ENCODE measurements at places on chromosomes 4 and X.

- DNase-seq = no peak
These were observed 1048.6 kb downstream of the PCDH7 start for GRCh38 chr4:31768756-31769155.

DNA sequence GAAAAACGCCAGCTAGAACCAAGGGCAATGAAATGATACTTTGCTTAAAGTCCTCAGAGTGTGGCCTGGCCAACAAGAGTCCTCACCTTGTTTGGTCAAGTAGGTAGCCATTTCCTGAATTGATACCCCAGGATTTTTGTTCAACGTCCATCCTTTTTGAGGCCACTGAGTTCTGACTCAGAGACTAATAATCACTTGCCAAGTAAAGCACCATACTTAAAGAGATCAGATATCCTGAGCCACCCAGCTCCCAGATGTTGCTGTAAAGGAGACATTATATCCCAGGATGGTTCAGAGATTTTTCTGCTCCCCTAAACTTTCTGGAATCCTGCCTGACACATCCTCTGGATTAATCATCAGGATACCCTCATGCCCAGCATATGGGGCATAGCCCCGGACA is 190.9 kb downstream of the RAP1GDS1 start:
- DNase-seq = no peak

DNA sequence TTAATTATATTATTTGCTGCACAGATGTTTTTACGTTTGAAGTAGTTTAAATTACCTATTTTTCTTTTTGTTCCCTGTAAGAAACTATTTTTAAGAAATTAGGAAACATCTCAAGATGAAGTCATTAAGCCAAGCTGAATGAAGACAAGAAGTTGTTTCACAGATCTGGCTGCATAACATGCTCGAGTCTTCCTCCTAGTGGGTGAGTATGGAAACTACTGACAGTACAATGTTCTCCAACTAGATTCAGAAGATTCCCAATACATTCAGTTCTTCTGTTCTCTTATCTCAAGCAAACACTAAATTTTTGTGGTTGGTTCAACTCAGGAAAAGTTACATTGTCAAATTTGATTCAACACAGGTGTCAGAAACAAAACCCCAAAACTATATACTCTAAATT is 256.8 kb upstream of the VCX start:
- DNase-seq = no peak

DNA sequence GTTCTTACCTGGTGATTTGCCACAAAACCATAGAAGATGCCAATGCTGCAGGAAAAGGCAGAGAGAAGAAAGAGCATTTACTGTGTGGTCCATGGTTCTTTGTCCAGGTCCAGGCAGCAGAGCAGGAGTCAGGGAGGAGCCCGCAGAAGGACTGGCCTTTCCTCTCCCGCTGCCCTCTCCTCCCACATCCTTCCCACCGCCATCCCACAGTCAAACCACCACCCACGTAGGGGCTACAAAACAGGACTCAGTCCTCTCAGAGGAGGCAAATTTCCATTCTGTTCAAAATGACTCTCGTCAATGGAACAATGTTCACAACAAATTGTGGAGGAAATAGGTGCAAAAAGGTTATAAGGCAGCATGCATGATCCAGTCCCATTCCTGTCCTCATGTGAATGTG is 58.6 kb downstream of the PROM1 start:
- no peak for DNase-seq

GRCh38 chrX:21802839-21803238 is 36.6 kb upstream of the MBTPS2 start:
- no peak for DNase-seq

GRCh38 chrX:23511793-23512192 is 155.5 kb upstream of the PRDX4 start:
- no peak for DNase-seq

DNA sequence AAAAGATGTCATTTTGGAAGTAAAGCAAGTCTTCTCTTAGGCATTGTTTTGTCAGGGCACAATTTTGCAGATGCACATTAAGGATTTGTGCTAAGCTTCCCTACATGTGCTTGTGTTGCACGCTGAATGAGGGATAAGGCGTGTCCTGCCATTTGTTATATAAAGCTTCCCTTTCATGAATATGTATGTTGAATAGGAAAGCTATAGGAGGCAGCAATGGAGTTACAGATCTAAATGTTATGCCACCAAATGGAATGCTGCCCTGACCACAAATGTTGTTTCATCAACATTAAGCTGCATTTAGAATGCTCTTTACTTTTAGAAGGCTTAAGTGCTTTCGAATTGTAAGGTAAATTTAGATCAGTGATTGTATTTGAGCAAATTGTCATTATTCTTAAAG is 20.9 kb downstream of the SGMS2 start:
- DNase-seq = no peak

- no peak for DNase-seq
These were observed 70.6 kb downstream of the TNIP2 start for GRCh38 chr4:2685541-2685940.

DNA sequence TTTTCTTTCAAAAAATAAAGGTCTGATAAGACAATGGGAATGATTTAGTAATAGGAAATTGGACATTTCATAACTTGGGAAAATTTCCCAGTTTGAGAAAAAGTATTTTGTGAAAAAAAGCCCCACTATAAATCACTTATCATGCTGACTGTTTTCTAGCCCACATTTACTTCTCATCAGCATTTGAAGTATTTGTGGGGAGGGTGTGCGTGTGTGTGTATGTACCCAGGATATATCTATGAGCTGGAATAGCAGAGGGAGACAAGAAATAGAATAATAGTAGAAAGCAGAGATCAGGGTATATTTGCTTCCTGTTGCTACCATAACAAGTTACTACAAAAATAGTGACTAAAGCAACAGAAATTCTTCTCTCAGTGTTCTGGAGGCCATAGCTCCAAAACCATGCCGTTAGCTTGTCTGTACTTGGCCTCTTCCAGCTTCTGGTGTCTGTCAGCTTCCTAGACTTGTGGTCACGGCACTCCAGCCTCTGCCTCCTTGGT is 139.8 kb downstream of the PTTG2 start:
- no peak for DNase-seq

DNA sequence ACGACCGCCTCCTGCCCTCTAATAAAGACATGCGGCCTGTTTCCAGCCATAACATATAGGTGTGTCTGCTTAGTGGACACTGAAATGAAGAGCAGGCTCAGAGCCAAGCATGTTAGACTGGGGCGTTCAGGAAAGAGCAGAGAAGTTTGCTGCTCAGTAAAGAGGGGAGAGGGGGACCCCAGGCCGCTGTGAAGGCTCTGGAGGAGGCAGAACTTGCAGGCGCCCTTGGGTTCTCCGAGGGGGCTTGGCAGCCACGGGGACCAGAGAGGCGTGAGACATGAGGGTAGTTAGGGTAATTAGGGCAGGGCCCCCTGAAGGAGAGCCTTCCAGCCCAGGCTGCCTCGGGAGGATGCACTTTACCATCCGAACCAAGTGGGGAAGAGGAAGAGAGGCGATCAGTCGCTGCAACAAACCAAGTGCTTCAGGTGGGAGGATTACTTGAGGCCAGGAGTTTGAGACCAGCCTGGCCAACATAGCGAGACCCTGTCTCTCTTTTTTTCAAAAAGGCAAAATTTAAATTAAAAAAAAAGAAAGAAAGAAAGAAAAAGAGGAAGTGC is 46.6 kb upstream of the CDKN2AIP start:
- DNase-seq = no peak

- no peak for DNase-seq
These were observed 65.0 kb upstream of the SEC24B start for GRCh38 chr4:109368661-109369060.

DNA sequence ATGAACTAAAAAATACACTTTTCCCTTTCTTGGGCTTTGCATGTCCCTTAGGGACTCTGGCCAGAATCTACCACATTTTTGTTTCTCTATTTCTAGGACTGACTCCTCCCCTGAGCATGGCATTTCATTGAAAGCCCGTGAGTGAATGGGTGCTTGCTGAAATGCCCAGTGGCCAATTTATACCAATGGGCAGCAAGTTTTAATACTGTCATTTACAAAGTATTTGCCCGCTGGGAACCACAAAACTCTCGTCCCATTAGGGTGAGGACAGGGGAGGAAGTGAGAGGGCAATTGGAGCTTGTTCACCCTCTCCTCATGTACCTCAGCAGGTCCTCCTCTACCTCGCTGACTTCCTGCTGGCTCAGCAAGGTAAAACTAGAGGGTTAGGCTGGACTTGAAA is 1.1 kb downstream of the SRPX2 start:
- no peak for DNase-seq

DNA sequence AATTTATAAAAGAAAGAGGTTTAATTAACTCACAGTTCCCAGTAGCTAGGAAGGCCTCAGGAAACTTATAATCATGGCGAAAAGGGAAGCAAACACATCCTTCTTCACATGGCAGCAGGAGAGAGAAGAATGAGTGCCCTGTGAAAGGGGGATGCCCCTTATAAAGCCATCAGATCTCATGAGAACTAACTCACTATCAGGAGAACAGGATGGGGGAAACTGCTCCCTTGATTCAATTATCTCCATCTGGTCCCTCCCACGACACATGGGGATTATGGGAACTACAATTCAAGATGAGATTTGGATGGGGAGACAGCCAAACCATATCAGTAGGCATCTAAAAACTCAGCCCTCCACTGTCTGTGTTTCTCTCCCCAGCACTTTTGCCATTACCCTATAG is 22.4 kb downstream of the ANK2 start:
- DNase-seq = no peak

- no peak for DNase-seq
These were observed 265.7 kb downstream of the IQCM start for GRCh38 chr4:149549911-149550310.

DNA sequence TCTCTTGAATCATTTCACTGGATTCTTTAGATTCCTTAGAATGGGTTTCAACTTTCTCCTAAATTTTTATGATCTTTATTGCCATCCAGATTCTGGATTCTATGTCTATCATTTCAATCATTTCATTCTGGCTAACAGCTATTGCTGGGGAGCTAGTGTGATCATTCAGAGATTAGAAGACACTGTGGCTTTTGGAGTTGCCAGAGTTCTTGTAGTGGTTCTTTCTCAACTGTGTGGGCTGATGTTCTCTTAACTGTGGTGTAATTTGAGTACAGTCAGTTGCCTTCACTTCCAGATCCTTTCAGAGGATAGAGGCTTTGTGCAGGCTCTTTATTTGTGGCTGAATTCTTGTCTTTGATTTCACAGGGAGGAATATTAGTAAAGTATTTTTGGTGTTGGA is 12.1 kb upstream of the CSN2 start:
- DNase-seq = no peak

DNA sequence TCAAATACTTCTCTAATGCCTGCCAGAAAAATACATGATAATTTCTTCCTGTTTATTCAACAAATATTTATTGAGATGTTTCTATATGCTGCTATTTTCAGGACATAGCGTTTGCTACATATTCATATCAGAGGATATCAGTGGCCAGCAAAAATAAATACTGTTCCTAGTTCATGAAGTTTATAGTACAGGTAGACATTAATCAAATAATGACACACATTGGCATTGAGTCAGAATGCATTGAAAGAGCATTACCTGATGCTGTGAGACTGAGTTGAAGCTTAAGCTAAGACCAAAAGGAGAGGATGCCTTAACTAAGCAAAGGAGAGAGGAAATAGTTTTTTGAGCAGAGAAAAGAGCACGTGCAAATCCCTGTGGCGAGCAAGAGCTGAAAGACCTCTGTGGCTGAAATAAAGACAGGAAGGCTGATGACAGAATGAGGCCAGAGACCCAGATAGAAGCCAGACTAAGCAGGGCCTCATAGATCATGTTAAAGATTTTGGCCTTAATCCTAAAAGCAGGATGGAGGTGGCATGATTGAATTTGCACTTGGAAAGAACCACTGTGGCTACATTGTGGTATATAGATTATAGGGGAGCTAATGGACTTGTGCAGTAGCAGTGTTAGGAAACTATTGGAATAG is 36.2 kb downstream of the FAM241A start:
- no peak for DNase-seq

- DNase-seq = no peak
These were observed 160.2 kb downstream of the GPM6A start for GRCh38 chr4:175651756-175652310.

DNA sequence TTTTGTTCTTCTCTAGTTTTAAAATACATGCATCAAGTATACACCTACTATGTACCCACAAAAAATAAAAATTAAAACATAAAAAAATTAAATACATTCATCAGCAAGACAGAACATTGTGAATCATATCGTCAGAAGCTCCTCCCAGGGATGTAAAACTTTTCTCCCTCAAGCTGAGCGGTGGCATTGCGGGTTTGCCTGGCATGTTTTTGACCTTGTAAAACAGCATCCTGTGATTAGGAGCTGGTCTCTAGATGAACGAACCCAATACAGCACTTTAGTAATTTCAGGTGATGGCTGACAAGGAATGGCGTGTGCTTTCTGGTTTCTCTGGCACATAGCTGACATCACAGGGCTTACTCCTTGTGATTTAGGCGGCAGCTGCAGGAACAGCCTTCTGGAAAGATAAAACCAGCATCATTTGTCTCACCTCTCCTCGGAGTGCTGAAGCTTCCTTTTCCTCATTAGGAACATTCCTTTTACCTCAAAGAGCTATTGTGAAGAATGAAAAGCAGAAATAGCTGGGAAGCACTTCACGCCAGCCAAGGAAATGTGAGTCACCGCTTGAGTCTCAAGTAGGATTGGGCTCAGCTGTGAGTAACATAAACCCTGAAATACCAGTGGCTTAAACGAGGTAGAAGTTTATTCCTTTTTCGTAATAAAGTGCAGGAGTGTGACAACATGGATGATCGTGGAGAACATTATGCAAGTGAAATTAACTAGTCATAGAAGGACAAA is 44.3 kb downstream of the NYX start:
- DNase-seq = peak; percentile 32

- DNase-seq = no peak
These were observed 551.2 kb upstream of the PABPC5 start for GRCh38 chrX:90883479-90883878.

DNA sequence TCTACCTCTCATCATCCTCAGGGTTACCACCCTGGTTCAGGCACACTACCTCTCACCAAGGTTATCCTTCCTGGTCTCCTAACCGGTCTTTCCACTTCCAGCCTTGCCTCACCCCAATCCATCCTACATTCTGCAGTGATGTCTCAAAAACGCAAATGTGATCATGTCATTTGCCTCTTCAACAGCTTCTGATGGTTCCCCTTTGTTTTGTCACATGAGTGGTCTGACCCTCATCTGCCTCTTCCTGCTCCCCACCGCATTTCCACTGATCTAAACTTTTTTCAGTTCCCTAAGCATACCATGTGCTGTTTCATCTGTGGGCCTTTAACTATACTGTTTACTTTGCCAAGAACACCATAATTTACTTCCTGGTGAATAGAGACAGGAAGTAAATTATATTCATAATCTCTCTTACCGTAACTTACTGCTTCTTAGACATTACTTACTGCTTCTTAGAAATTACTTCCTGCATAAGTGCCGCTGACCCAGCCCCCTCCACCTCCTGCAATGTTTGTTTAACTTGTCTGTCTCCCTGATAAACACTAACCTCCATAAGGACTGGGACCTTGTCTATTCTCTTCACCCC is 27.1 kb upstream of the NSUN7 start:
- DNase-seq = no peak

DNA sequence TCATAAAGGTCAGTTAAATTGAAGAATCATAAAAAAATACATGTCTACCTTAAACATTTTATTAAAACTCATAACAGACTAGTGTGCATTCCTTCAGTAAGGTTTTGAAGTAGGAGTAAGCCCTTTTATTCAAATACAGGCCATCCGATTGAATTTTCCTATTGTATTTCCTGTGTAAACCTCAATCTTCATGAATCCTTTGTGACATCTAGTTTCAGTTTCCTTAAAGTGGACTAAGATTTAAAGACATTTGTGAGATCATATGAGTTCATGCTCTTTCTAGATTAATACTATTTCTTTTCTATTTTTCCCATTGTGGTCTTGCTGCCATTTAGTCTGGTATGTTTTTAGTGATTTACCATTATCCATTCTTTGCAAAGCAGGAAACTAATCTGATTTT is 644.7 kb upstream of the BOD1L1 start:
- no peak for DNase-seq

- no peak for DNase-seq
These were observed 135.1 kb downstream of the MID1 start for GRCh38 chrX:10485326-10485725.
